ENCODE measurements at places on chromosomes 12 and 14. TPM values are rescaled to one million over a fixed set of nuclear protein-coding genes. Genes with fewer than 3 reads are reported as not detected.

DNA sequence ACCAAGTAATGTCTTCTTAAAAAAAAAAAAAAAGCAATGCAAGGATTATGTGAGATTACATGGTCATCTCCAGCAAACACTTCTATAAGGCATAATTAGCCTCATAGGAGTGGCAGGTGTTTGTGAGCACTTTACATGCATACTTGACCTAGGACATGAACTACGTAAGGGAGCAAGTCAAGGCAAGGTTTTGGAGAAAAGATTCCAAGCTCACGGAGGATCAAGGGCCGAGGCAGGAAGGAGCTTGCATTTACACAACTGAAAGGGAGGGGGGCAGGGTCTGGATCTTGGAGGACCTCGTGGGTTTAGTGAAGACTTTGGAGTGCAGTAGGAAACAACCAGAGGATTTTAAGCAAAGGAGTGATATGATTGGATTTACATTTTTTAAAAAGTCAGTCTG lies 112.5 kb downstream of the CCER1 start:
- DNase-seq, result no peak

GRCh38 chr14:50257732-50258131 lies 26.4 kb upstream of the SOS2 start:
- DNase-seq, result no peak

GRCh38 chr12:49693931-49694444 lies 13.2 kb downstream of the FMNL3 start:
- no peak for DNase-seq

DNA sequence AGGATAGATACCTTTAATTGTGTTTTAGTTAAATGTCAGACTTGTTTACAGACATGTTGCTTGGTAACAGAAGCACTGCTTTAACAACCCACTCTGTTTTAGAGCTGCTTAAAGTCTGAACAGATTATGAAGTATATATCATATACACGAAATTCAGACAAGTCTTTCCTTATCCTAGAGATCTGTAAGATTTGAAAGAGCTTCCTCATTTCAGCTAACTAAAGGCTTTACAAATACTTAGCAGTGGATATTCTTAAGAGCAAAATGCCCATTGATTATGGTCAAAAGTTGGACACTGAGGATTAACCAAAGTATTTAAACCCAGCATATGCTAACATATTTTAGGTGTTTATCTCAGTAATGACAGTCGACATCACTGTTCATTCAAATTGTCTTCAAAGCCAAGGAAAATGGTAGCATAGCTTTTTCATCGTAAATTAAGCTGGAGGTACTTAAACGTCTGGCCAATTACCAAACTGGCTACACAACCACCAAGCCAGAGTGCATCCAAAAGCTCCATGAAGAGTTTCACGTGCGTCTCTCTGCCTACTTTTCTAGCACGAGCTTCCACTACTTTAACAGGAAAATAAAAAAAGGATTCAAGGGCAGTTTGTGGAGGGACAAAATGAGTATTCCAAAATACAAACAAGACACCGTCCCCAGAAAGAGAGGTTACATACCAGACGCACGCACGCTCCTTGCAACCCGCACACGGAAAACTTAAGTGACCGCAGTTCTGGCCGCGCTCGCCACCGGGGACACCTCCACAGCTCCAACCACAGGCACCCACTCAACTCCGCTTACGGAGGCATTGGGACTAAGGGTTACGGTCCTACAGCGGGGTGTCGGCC lies 565 bp downstream of the CEP83 start:
- no peak for DNase-seq

- no peak for DNase-seq
Measured at GRCh38 chr12:33192226-33192625, 247.4 kb downstream of the SYT10 start.

GRCh38 chr14:62329427-62329826 lies 567.2 kb downstream of the SNAPC1 start:
- DNase-seq, result no peak

DNA sequence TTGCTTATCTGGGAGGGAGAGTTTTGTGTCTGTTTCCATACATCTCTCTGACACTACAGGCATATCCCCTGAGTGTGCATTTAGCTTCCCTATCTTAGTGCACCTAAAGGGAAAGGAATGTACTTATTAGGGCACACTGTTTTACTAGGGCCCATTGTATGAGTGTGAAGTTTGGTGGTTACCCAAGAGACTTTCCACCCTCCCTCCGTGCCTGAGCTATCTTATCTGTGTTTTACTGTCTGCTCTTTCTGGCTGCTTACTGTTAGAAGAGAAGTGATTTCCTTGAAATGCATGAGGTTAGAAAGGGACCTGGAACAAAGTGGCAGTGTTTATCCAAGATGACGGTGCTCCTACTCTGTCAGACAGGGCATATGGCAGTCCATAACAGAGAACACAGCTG lies 8.5 kb upstream of the SVOP start:
- no peak for DNase-seq

- no peak for DNase-seq
Measured at GRCh38 chr12:112367965-112368364, 14.3 kb downstream of the HECTD4 start.

DNA sequence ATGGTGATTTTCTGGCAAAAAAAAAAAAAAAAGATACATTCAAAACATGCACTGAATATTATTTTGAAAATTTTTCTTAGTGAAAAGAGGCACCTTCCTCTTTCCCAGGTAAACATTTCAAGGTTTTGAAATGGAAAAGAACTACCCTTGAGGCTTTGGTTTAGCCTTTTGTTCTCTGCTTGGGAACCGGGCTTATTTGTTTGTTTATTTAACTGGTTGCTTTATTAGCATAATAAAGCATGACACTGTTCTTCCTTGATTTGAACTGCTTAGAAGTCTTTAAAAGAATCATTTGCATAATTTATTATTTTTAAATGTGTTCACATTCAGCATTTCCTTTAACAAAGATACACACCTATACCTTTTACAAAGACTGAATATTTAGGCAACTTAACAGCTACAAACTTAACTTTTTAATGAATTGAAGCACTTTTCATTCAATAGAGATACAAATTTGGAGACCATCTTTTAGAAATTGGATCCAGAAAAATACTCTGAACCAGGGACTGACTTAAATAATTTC lies 174.5 kb downstream of the FBXL14 start:
- no peak for DNase-seq

GRCh38 chr14:74655599-74656395 lies 43.8 kb upstream of the LTBP2 start:
- no peak for DNase-seq

GRCh38 chr14:76772300-76773187 lies 11.3 kb downstream of the VASH1 start:
- DNase-seq, result peak; percentile 61

DNA sequence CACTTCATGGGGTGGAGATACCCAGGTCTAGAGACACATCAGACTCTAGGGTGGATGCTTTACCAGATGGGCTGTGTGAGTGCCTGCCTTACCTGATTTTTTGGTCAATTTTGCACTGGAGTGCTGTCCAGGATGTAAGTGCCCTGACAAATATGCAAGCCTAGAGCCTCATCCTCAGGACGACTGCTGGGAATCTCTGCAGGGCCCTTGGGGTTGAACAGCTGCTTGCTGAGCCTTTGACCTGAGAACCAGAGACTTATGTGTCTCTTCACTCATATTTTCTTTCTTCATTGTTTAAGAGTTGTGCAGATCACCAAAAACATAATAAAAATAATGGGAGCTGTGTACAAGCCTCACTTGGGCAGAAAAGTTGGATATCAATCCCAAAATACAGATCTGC lies 551.5 kb upstream of the ATP2B1 start:
- DNase-seq, result no peak

DNA sequence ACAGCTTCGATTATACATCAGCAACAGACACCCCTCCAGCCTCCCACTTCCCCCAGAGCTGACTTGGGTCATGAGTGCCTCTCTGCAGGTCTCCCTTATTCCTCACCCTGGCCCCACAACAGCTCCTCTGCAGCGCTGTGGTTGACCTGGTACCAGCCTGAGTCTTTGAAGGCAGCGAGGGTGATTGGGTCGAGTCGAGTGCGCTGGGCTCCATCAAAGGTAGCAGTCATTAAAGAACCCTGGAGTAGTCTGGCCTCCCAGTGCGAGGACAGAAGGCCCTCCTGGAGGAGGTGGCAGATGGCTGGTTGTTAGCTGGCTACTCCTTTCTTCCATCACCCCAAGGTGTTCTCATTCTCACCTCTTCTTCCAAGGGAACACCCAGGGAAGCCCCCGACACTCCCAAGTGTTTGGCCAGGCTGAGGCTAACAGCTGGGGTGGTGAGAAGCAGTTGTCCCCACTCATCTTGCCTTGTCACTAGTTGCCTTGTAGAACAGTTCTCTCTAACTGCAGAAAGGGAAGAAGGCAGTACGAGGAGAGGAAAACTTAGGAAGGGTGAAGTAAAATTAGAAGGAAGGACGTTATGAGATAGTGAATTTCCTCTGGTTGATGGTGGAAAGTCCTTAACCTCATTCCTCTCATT lies 2.7 kb downstream of the CIROP start:
- no peak for DNase-seq

DNA sequence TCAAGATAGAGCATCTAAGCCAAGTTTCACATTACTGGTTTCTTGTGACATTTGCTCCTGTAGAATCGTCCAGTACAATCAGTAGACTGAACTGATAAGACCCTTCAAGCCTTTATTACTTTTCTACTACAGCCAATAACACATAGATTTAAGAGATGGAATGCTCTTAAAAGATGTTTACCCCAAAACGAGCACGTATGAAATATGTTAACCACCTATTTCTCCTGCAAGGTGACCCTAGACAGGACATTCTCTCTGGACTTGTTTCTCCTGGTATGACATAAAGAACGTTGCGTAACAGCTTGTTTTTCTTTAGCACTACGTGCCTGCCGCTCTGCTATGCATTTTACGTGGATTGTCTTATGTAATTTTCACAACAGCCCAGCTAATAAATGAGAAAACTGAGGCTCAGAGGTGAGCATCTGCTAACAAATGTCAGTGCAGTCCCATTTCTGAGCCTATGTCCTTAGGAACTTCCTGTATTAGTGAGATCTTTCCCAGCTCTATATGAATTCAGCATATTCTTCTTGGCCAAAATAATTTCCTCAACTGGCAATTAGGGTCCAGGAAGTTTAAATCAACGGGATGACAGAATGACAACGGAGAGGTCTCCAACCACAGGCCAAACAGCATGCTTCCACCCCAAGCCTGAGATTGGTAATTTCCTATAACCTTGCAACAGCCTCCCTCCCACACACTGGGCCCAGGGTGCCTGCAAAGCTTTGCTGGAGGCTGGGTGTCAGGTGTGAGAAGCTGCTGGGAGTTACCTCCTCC lies 3.7 kb downstream of the NFKBIA start:
- DNase-seq, result no peak

DNA sequence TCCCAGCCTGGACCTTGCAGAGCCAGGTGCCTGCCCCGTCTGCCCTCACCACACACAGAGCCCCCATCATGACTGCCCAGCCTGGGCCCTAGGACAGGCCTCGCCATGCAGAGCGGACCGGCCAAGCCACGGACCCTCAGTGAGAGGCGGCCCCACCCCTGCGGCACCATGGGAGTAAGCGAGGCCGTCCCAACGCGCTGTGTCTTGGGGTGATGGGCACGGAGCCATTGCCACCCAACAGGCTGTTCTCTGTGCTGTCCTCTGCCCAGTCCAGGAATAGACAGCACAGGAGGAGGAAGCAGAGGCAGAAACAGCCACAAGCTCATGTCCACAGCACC lies 39.2 kb downstream of the GALNT9 start:
- DNase-seq, result peak; percentile 8

- DNase-seq, result no peak
Measured at GRCh38 chr12:99201906-99202645, 445.5 kb upstream of the GARIN6 start.

- DNase-seq, result no peak
Measured at GRCh38 chr12:128802756-128803155, 21.0 kb downstream of the SLC15A4 start.

- no peak for DNase-seq
Measured at GRCh38 chr14:24335461-24336171, 745 bp upstream of the ADCY4 start.

DNA sequence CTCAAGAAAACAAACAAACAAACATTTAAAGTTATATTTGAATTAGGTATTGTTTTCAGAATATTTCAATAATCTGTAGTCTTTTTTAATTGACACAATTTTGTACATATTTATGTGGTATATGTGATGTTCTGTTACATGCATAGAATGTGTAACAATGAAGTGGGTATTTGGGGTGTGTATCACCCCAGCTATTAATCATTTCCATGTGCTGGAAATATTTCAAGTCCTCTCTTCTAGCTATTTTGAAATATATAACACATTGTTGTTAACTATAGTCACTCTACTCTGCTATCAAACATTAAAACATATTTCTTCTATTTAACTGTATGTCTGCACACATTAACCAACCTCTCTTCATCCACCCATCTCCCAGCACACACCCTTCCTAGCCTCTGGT lies 32.0 kb upstream of the SIX1 start:
- no peak for DNase-seq

DNA sequence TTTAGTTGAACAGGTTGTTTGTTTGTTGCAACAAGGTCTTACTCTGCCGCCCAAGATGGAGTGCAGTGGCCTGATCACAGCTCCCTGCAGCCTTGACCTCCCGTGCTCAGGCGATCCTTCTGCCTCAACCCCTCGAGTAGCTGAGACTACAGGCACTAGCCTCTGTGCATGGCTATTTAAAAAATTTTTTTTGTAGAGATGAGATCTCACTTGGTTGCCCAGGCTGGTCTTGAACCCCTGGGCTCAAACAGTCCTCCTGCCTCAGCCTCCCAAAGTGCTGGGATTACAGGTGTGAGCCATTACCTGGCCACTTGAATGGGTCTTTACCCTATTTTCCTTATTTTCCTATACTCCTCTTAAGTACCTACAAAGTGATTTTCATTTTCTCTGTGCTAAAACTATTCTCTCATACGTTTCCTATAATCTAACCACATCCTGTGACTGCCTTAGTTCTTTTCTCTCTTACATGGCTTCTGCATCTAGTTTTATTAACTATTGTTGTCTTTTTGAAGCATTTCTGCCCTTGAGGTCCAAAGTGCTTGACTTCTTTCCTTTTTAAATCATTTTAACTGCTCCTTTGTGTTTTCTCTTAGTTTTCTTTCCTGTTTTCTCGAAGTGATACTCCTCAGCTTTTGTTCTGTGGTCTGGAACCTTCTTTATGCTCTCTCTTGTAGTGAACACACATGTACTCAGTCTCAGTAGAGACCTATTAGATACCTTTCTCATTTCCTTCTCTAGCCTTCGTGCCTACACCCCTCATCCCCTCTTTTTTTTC lies 14.1 kb downstream of the GPX2 start:
- DNase-seq, result no peak

- no peak for DNase-seq
Measured at GRCh38 chr12:78866518-78866917, 1.9 kb downstream of the SYT1 start.

DNA sequence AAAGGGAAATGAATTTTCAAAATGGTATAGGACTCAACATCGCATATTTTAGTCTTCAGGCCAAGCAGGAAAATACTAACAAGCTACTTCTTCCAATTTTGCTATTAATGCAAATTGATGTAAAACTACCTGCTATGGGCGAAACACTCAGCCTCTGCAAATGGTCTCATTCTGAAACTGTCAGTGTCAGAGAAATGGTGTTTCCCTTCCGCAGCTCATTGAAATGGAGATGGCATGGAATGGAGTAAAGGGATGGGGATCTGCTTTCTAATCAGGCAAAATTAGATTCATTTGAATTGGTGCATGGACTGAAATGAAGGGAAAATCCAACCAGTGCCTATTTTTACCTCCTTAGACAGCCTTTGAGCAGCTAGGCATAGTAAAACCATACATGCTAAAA lies 80.4 kb upstream of the EEA1 start:
- DNase-seq, result no peak

SDR9C7 gene
- not detected for total RNA-seq

MYF5 gene
- not detected for total RNA-seq

PPM1H gene
- 8.5 TPM for total RNA-seq

TAS2R8 gene
- not detected for total RNA-seq

OTOGL gene
- 0.27 TPM for total RNA-seq

AKAP5 gene
- total RNA-seq, result 0.30 TPM

GDF3 gene
- total RNA-seq, result not detected

OR6S1 gene
- total RNA-seq, result not detected

GPX2 gene
- total RNA-seq, result not detected
